T-helper 17 cell (primary cell): ENCODE measurements at places on chromosomes 5 and 9. TPM values are rescaled to one million over a fixed set of nuclear protein-coding genes. Genes with fewer than 3 reads are reported as not detected.

DNA sequence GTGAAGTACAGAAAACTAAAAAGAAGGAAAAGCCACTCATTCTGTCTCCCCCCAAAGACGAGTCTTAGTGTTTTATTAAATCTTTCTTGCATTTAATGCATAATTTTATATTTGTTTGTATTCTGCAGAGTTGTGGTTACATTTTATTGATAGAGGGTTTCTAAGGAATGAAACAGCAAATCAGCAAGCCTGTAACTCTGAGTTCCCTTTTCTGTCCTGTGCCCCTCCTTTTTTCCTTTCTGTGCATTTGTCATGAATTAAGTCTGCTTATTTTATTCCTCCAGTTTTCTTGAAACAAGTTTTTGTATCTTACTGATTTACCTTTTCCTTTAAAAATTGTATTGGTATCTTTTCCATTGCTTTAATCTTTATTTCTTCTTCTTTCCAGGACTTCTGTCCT is 132.8 kb downstream of the MUSK start:
- DNase-seq = no peak

BARHL1 gene
- not detected for total RNA-seq

PKD2L2 gene
- total RNA-seq = not detected

- DNase-seq = no peak
These were observed 25.9 kb upstream of the MIER3 start for GRCh38 chr5:56977822-56978221.
